ENCODE measurements at places on chromosomes 5 and 9.
A peak's percentile ranks its signal among the peaks of the same experiment; 100 is the strongest.

- no peak for DNase-seq
Measured at GRCh38 chr9:131279863-131280570, 3.7 kb upstream of the FAM78A start.

- DNase-seq = no peak
Measured at GRCh38 chr5:93191035-93191817, 389.8 kb downstream of the NR2F1-AS1 start.

DNA sequence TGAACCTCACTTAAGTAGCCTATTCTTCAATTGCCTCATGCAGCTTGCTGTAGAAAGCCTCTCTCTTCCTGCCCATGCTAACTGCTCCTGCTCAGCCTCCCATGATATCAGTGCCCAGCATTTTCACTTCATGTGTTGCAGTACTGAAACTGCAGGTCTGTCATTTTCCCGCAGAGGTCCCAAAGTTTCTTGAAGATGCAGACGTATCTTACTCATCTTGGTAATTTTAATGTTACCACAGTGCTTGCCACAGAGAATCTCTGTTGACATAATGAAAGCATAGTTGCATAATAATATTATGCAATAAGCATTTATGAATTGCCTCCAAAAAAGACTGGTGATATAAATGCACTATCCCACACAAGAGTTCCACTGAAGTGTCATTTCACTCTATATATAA, 561.1 kb upstream of the DAP start:
- no peak for DNase-seq

GRCh38 chr9:124047251-124047672, 35.7 kb downstream of the LHX2 start:
- DNase-seq = no peak

DNA sequence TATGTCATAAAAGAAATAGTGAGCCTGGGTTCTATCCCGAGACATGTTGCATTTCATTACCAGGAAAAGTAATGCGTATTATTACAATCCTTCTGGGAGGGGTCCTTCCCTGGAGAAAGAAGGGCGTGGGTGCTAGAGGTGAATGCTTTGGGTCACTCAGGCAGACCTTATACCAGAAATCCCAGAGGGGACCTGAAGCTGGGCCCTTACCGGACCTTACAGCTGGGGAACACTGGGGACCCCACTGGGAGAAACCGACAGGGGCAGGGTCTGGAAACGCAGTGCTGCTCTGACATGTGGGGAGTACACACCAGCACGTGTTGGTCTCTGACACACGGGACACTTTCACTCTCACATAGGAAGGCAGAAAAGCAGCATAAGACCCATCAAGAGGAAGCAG, 71.3 kb downstream of the LMNB1 start:
- no peak for DNase-seq

DNA sequence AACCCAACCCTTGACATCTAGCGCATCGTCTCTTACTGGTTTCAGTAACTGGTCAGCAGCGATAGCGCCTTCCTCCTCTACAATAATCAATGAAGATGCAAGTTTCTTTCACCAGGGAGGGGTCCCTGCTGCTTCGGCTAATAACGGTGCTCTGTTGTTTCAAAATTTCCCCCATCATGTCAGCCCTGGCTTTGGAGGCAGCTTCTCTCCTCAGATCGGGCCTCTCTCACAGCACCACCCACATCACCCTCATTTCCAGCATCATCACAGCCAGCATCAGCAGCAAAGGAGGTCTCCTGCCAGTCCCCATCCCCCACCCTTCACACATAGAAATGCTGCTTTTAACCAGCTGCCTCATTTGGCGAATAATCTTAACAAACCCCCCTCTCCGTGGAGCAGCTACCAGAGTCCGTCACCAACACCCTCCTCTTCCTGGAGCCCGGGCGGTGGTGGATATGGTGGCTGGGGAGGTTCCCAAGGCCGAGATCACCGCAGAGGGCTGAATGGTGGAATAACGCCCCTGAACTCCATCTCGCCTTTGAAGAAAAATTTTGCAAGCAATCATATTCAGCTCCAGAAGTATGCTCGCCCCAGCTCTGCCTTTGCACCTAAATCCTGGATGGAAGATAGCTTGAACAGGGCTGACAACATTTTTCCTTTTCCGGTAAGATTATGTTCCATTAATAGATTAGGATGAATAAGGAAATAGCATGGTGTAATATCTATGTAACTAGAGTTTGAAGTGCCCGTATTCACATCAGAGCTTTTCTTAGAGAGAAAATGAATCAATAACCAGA, 2.2 kb downstream of the CPEB4 start:
- peak; percentile 24 for DNase-seq

GRCh38 chr5:41793141-41793770, 77.0 kb downstream of the OXCT1 start:
- peak; percentile 49 for DNase-seq

DNA sequence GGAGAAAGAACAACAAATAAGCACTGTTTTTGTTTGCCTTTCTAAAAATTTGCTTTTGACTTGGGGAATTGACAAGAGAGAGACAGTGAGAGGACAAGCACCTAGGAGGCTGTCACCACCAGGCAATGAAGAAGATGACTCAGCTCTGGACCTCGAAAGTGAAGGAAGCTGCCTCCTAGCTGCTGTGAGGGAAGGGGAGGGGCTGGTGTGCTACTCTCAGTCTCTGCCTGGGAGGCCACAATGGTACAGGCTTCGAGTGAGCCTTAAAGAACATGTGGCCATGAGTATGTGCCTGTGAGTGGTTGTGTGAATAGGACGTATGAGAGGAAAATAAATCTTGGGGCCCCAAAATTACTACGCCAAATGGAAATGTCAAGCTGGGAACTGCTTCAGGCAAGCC, 7.1 kb upstream of the PLK2 start:
- peak; percentile 75 for DNase-seq
